ENCODE measurements at places on chromosomes 3 and 15. TPM values are rescaled to one million over a fixed set of nuclear protein-coding genes. Genes with fewer than 3 reads are reported as not detected.

The IMPG2 gene
- polyA plus RNA-seq = 5.2 TPM

The CP gene
- polyA plus RNA-seq = not detected

The ARHGAP31 gene
- polyA plus RNA-seq = not detected

The LMAN1L gene
- not detected for polyA plus RNA-seq

The PRR20G gene
- polyA plus RNA-seq = not detected

The NANOGP8 gene
- polyA plus RNA-seq = not detected

The FBXO40 gene
- not detected for polyA plus RNA-seq

The TRH gene
- 2.6 TPM for polyA plus RNA-seq

The GABRR3 gene
- not detected for polyA plus RNA-seq

The A4GNT gene
- polyA plus RNA-seq = not detected

The ABHD14A gene
- polyA plus RNA-seq = 57.8 TPM

The EPHA3 gene
- polyA plus RNA-seq = 33.0 TPM

The SAMD7 gene
- polyA plus RNA-seq = not detected

The ITPKA gene
- polyA plus RNA-seq = 1.1 TPM

The PSTPIP1 gene
- polyA plus RNA-seq = not detected
